Gastrocnemius medialis (tissue), 4 donors: ENCODE measurements at places on chromosomes 7 and 10. TPM values are rescaled to one million over a fixed set of nuclear protein-coding genes. Genes with fewer than 3 reads are reported as not detected.
A peak's percentile ranks its signal among the peaks of the same experiment; 100 is the strongest.

DNA sequence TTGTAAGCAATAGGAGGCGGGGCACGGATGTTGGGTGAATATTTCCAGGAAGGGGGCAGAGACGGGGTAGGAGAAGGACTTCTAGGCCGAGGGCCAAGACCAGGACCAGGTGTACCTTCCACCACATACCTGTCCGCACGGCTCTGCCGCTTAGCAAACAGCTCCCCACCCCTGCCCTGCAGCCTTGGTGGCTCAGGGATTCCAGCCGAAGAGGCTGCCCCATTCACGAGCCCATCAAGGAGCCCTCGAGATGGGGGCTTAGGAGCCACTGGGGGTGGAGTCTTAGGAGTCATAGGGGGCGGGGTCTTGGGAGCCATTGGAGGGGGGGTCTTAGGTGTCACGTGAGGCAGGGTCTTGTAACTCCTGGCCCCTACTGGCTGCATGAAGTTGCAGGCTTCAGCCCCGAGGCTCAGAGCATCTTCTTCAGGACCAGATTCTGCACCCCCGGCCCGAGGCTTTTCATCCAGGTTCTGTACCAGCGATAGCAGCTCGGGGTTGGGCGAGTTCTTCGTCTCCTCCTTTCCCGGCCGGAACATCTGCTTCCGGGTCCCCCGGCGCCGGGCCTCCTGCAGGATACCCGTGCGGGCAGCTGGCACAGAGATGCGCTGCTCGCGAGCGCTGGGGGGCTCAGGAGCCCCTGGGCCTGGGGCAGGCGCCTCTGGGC lies 6.1 kb upstream of the MYOZ1 start:
- H3K36me3 ChIP-seq = no peaks in the 10 kb centered on the region
- peak overlapping the region; percentile 98 for H3K27ac ChIP-seq
- DNase-seq = no peak
- no peaks in the 10 kb centered on the region for H3K27me3 ChIP-seq
- peaks cover 76% of the 10 kb centered on the region for H3K4me1 ChIP-seq

- H3K4me3 ChIP-seq = no peak overlapping the region
- no peak overlapping the region for H3K27ac ChIP-seq
- DNase-seq = no peak
- H3K27me3 ChIP-seq = no peaks in the 10 kb centered on the region
- H3K36me3 ChIP-seq = no peaks in the 10 kb centered on the region
Measured at GRCh38 chr10:13505052-13505680, 23.6 kb downstream of the BEND7 start.

DNA sequence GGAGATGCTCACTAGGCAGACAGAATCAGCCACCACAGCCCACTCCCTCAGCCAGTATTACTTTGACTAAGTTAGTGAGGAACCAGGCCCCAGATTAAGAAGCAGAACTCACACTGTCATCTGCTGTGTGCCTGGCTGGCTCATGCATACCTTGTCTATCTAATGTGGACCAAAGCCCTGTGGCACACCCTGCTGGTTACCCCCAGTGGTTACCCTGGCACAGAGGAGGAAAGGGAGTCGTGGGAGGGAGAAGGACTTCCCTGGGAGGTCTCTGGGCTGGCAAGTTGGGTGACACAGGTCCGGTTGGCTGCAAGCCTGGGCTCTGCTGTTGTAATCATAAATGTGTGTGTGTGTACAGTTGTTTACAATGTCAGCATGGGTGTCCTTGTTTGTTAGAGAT lies 7.5 kb upstream of the SH2D4B start:
- no peaks in the 10 kb centered on the region for H3K27me3 ChIP-seq
- H3K4me1 ChIP-seq = no peaks in the 10 kb centered on the region
- no peak for DNase-seq
- no peaks in the 10 kb centered on the region for H3K36me3 ChIP-seq
- H3K27ac ChIP-seq = peak overlapping the region; percentile 31
- no peak overlapping the region for H3K4me3 ChIP-seq

DNA sequence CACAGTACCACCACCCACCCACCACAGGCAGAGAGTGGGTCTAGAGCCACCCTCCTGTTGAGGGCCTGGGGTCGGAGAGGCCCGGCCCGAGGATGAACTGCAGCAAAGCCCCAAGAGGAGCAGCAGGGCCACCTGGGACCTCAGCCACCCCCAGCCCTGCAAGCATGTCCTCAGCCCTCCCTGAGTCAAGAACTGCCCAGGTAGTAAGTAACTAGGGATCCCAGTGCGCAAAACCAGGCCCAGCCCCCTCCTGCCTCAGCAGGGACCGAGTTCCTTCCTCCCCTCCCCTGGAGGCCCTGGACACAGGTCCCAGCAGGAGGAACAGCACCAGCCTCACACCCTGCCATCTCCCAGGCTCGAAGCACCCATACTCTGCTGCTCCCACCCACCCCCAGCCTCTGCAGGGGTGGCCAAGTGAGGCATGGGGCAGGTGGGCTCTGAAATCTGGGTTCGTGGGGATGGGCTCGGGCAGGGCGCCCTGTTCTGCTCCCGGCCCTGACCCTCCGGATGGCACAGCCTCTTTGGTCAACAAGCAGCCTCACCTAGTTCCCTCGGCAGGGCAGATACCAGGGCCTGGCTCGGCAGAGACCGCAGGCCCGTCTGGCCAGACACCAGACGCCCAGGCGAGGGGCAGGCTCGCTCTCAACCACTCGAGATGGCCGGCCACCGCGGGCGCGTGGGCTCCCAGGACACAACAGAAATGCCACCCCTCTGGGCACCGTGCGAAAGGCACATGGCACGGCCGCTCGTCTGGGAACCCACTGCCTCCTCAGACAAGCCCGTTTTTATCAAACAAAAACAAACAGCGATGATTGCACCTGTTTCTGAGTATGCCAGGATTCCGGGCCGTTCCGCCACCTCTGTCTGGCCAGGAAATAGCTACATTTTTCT lies 15.2 kb downstream of the PDGFA start:
- H3K4me1 ChIP-seq = peaks cover 8% of the 10 kb centered on the region
- H3K4me3 ChIP-seq = no peak overlapping the region
- H3K36me3 ChIP-seq = peaks cover 30% of the 10 kb centered on the region
- no peak for DNase-seq

GRCh38 chr10:46229144-46229563 lies 57.6 kb upstream of the ANTXRL start:
- H3K4me1 ChIP-seq = no peaks in the 10 kb centered on the region
- H3K36me3 ChIP-seq = no peaks in the 10 kb centered on the region
- DNase-seq = no peak
- H3K27me3 ChIP-seq = no peaks in the 10 kb centered on the region
- no peak overlapping the region for H3K27ac ChIP-seq

- no peaks in the 10 kb centered on the region for H3K27me3 ChIP-seq
- no peak overlapping the region for H3K4me3 ChIP-seq
- H3K27ac ChIP-seq = no peak overlapping the region
- no peaks in the 10 kb centered on the region for H3K36me3 ChIP-seq
- DNase-seq = no peak
Measured at GRCh38 chr10:129760003-129760315, 204.1 kb downstream of the EBF3 start.

- no peaks in the 10 kb centered on the region for H3K36me3 ChIP-seq
- peaks cover 12% of the 10 kb centered on the region for H3K27me3 ChIP-seq
- DNase-seq = no peak
Measured at GRCh38 chr7:137852108-137852507, 5.3 kb upstream of the DGKI start.

The HTR5A gene
- not detected for total RNA-seq

The KCNH2 gene
- 1.00 TPM for total RNA-seq

The NACAD gene
- total RNA-seq = 1.5 TPM

The MRLN gene
- 172 TPM for total RNA-seq

The GIMAP7 gene
- 6.6 TPM for total RNA-seq
